ENCODE measurements at places on chromosomes 4 and X.

- DNase-seq, result peak; percentile 18
Measured at GRCh38 chr4:83644677-83645659, 109.1 kb downstream of the GPAT3 start.

DNA sequence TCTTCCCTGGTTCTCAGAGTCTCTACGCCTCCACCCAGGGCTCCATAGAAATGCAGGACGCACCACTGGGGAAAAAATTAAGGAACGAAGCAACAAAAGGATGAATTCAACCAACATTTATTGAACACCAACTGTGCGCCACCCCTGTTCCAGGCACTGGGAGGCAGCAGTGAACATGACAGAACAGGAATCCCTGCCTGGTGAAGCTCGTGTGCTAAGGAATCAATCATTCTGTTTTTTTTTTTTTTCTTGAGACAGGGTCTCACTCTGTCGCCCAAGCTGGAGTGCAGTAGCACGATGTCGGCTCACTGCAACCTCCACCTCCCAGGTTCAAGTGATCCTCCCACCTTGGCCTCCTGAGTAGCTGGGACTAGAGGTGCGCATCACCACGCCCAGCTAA is 1.9 kb upstream of the FTSJ1 start:
- no peak for DNase-seq

DNA sequence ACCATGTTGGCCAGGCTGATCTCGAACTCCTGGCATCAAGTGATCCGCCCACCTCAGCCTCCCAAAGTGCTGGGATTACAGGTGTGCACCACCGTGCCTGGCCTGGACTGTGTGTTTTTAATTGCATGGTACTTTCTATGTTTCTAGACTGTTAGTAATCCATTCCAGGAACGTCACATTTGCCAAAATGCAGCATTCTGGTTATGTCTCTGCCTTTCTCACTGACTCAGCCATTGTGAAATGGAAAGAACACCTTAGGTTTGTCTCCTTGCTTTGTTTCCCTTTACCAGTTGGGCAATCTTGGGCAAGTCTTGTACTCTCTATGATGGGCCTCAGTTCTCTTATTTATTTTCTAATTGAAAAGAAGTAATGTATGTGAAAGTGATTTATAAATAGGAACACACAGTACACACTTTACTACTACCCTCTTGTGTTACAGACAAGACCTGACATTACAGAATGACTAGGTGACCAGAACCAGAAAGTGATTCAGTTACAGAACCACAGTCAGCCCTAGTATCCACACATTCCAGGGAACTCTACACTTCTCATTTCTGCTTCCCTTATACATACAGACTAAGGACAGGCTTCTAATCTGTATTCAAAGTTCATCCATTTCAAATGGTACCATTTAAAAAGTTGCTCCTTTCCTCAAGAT is 187.1 kb downstream of the MGST2 start:
- no peak for DNase-seq

DNA sequence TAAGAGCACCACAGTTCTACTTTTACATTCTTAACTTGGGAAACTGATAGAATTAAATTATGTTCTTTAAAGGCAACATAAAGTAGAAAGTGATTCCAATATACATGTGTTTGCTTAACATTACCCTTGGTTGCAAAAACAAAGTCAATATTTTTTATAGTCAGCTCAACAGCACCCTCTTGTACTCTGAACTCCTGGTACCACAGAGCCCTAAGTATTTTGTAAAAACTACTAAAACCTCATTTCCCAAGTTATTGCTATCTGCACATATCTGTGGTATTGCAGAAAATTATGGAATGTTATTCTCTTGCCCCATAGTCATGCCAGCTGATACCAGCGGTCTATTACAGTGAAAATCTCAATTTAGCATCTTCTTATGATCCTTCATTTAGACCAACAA is 2.9 kb downstream of the KIF4A start:
- no peak for DNase-seq

- DNase-seq, result no peak
Measured at GRCh38 chr4:10240691-10241090, 124.1 kb upstream of the WDR1 start.
